ENCODE measurements at places on chromosomes 1 and 21.

- no peak for DNase-seq
Measured at GRCh38 chr1:245434280-245434679, 279.5 kb downstream of the KIF26B start.

- no peak for DNase-seq
Measured at GRCh38 chr1:80241566-80241965, 1235.0 kb upstream of the ADGRL4 start.

DNA sequence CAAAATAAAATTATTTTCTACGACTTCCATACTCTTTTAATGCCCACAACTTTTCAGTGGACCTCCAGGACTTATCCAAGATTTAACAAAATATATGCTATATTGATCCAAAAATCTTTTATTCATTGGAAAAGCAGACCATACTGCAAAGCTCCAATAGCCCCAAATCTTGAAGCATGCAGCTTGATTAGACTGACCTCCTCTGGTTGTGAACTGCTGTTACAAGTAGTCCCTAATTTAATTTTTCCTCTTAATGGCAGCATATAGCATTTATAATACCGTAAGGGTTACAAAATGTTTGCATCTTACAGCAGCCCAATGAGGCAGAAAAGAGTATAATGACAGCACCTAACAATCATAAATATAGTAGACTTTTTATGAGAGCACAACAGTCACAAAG, 49.8 kb downstream of the TPR start:
- DNase-seq: peak; percentile 13

DNA sequence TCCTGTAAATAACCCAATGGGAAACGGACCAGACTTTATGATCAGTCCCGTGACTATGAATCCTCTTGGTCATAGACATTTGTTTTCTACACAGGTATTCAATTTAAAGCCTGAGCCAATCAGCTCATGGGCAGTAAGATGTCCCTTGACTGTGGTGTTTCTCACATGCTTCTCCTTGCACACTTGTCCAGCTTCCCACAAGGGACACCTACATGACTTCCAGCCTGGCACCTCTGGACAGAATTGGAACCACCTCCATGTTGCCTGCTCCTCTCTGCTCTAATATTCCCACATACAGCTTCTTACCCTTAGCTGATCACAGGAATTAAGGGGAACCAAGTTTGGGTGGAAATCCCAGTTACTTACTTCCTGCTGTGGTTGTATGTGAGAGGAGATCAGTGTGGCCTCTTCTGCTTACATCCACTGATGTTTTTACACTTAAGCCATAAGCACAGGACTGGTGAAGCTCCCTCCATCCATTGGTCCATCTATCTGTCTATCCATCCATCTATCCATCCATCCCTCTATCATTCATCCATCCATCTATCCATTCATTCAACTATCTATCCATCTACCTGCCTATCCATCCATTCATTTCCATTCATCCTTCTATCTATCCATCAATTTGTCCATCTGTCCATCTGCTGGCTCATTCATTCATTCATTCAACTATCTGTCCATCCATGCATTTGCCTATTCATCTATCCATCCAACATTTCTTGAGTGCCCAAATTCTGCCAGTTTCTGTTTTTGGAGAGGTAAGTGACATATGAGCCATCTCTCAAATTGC, 16.4 kb downstream of the RUNX1 start:
- DNase-seq: no peak

DNA sequence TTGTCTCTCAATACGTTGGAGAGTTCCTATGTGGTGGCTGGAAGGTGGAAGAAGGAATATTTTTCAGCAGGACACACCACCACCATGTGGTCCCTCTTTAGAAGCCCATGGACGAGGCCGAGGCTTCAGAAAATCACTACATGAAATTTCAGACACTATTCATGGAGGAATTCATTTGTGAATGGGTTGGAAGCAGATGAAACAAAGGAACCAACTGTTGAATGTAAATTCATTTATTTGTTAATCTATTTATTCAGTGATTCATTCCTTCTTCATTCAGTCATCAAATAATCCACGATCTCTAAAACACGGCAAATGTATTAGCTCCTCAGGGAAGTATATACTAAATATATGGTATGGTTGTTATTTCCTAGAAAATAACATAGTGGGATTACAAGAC, 12.2 kb downstream of the SLC35F3 start:
- no peak for DNase-seq

DNA sequence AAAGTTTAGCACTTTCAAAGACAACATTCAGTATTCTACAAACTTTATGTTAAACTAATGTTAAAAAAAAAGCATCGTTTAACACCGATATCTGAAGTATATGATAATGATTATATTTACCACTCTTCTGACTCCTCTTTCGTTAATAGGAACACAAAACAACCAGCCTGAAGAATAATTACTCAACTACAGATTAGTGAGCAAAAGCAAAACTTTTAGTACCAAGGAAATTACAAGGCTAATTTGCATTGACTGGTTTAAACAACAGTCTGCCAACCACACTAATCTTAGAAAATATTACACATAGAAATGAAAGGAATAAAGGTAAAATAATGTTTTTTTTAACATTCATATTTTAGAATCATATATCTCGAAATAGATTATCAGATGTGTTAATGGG, 500.7 kb downstream of the LMO4 start:
- DNase-seq: no peak

DNA sequence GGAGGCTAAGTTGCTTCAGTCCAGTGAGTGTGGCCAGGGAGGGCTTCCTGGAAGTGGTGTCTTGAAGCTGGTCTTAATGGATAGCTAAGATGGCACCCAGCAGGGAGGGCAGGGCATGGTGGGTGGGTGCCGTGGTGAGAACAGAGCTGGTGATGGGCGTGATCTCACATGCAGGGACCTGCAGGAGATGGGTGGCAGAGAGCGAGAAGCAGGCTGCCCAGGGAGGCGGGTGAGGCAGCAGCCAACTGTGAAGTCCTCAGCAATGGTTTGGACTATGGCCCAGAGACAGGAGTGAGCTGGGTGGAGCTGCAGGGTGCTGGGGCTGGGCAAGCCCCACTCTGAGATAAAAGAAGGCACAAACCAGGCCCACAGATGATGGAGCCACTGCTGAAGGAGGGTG, 50.7 kb downstream of the UMODL1 start:
- no peak for DNase-seq

- DNase-seq: no peak
Measured at GRCh38 chr1:11697188-11697892, 5.8 kb downstream of the DRAXIN start.

Data from activated CD4-positive, alpha-beta T cell treated with anti-CD3 and anti-CD28 coated beads, Interleukin-10, Interleukin-2, amounts not matched to agents 100 ng/mL and 50 ng/mL, durations not matched to agents 16 hours and 8 hours (primary cell).